ENCODE measurements at places on chromosomes 3 and 15.
A peak's percentile ranks its signal among the peaks of the same experiment; 100 is the strongest.

DNA sequence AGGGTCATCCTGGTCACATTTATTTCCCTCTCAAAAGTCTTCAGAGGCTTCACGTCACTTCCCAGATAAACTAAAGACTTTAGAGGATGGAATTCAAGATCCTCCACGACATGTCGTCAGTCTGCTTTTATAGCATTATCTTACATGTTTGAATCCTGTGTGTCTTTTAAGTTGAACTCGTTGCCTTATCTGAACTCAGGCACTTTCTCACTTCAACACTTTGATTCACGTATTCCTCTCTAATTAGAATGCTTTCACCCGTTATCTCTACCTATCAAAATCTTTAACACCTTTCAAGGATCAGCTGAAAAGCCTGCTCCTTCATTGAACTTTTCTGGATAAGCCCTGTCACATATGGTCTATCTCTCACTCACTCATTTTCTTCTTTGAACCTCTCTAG, 97.1 kb downstream of the MAP2K5 start:
- no peak for DNase-seq

- DNase-seq, result no peak
Observed at GRCh38 chr3:136730595-136731273, 21.4 kb downstream of the STAG1 start.

GRCh38 chr15:71775856-71776255, 34.5 kb upstream of the NR2E3 start:
- DNase-seq, result peak; percentile 62

- no peak for DNase-seq
Observed at GRCh38 chr3:148714521-148714920, 16.8 kb downstream of the AGTR1 start.

- DNase-seq, result no peak
Observed at GRCh38 chr3:187630404-187630803, 39.8 kb downstream of the SST start.

- no peak for DNase-seq
Observed at GRCh38 chr3:135887220-135887619, 78.3 kb upstream of the PPP2R3A start.

- DNase-seq, result peak; percentile 70
Observed at GRCh38 chr3:104885214-104885814, 481.4 kb upstream of the ALCAM start.

- no peak for DNase-seq
Observed at GRCh38 chr3:19155375-19155774, 7.1 kb downstream of the KCNH8 start.

DNA sequence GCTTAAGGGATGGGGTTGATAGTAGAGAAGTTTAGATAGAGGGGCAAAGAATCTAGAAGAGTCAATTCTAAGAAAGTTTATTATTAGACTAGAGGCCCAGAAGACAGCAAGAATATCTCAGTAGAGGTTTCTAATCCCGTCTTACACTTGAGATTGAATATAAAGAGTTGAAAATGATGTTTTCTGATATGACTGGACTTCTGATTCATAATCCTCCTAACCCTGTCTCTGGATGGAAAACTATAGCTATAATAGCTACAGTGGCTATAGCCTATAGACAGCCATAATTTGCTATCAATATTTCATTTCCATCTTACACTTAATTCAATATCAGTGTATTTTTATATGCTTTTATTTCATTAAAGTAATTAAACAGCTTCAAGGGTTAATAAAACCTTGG, 60.0 kb downstream of the GAP43 start:
- no peak for DNase-seq

DNA sequence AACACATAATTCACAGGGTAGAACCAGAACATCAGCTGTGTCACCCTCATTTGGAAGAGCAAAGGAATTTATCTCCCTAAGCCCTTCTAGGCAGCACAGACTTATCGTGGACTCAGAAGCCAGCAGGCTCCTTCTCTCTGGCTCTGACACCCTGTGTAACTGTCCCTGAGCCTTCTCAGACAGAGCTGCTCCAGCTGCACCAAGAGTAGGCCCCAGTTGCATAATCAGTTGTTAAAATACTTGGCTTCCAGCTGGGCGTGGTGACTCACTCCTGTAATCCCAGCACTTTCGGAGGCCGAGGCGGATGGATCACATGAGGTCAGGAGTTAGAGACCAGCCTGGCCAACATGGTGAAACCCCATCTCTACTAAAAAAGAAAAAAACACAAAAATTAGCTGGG, 49.4 kb upstream of the ACVR2B start:
- peak; percentile 57 for DNase-seq

DNA sequence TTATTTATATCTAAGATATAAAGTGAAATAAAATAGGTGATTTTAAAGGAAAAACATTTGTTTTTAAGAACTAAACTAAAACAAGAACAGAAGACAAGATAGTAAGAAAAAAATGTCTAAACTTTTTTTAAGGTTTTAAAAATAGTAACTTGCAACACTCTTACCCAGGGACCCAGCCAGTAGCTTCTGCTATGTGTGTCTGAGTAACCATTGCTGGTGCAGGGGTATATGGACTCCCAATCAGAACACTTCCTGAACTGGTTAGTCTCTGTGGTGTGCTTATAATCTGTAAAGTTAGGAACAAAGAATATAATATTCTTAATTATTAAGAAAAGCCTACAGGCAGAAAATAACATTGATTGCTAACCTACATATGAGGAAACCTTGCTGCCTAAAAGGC, 118.4 kb downstream of the ATP1B3 start:
- no peak for DNase-seq

- no peak for DNase-seq
Observed at GRCh38 chr3:161713731-161714130, 217.1 kb downstream of the OTOL1 start.

- peak; percentile 86 for DNase-seq
Observed at GRCh38 chr3:124263168-124263567, 271.2 kb upstream of the ROPN1 start.

DNA sequence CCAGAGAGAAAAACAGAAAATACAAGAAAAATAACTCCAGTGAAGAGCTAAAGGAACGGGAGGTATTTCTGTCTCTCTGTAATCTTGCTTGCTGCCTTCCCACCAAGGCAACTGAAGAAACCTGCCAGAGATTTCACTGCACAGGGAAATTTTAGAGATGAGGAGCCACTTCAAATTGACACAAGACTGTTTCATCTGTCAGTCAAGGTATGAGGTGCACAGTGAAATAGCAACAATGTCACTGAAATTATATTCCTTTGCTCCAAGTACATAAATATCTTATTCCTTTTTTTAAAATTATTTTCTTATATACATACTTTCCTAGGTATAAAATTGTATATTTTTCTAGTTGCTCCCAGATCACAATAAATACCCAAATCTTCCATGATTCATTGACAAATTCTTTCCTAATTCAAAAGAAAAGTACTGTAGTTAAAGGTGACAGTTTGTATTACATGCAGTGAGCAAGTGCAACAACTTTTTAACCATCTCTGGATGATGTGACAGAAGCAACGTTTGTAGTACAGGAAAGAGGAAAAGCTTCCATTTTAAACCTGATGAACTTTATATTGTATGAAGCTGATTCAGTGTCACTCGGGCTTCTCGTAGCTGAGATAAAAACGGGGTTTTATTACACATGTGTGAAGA, 563.4 kb downstream of the TUSC7 start:
- DNase-seq, result no peak

DNA sequence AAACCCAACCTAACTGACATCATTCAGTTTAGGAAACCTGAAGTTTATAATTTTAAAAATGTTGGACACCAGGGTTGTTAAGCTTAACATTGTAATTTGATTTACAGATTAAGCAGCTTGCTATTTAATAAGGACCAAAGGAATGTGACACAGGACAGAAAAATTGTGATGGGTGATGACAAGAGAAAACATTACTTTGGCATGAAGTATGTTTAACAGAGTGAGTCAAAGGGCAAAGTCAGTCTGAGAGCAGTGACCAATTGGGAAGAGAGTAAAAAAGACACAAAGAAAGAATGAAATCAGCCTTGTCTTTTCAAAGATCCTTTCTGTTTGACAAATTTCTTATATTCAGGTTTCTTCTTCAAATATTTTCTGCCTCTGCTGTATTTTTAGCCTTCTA, 1301.6 kb downstream of the SI start:
- DNase-seq, result peak; percentile 16

DNA sequence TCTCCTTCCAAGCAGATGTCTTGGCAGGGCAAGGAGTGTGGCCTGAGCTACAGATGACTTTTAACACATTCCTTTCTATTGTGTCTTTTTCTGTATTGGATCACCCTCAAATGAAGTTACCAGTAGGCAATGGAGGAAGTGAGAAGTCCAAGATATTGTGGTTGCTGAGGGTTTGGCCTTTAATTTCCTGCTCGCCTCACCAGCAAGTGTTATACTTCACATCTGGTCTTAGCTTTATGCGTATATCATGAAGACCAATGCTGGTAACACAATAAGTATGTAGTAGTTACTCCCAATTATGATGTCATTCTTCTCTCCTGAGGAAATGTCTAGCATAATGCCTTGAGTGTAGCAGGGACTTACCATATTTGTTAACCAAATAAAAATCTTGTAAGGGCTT, 179.9 kb downstream of the ZIC1 start:
- DNase-seq, result peak; percentile 31

GRCh38 chr15:70096215-70097062, 1.3 kb downstream of the TLE3 start:
- peak; percentile 71 for DNase-seq

GRCh38 chr3:78976200-78976599, 791.6 kb downstream of the ROBO1 start:
- DNase-seq, result no peak

- DNase-seq, result no peak
Observed at GRCh38 chr3:89558711-89559110, 451.3 kb downstream of the EPHA3 start.

DNA sequence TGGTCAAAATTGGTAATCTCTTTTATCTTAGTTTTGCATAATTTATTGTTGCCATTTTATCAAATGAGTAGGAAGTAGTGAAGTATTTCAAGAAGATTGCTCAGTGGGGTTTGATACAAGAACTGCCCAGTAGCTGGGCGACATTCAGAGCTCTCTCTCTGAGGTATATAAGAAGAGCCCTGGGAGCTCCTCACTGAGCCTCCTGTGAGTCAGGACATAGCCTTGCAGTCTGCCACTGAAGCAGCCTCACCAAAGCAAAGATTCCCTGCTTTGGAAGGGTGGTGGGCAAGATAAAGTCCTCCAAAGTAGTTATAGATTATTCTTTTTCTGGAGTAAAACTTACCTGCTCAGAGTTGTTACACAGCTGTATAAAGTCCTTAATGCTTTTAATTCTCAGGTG, 26.1 kb downstream of the SKIL start:
- peak; percentile 35 for DNase-seq

DNA sequence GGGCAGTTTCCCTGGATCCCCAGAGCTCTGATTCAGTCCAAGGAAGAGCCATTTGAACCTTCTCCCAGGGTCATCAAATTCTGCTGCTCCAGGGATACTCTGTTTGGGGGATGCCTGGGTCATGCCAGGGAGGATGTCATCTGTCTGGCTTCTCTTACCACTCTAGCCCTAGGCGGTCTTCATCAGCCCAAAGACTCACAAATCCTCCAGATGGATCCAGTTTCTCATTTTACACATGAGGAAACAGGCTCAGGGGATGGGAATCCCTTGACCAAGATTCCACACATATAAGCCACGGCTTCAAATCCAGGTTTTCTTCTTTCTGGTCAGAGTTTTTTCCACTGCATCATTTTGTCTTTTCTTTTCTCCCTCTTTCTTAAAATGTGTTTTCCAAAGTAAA, 36.7 kb downstream of the SLC28A1 start:
- no peak for DNase-seq

DNA sequence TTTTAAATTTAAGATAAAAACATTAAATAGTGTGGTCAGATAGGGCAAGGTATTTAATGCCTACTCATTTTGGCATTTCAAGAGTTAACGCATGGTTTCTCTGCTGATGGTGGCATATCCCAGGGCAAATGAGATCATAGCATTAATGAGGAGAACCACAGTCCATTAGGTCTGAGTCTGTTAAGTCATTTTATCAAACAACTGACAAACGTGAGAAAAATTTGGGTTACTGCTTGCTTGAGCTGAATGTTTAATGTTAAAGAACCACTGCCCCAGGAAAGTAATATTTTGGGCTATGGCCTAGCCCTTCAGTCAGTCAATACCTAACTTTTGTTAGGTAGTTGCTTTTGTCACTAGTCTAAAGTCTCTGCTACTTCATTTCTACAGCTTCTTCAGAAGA, 37.9 kb upstream of the SLC2A2 start:
- no peak for DNase-seq

- DNase-seq, result peak; percentile 39
Observed at GRCh38 chr15:60708684-60709083, 229.7 kb upstream of the ICE2 start.

DNA sequence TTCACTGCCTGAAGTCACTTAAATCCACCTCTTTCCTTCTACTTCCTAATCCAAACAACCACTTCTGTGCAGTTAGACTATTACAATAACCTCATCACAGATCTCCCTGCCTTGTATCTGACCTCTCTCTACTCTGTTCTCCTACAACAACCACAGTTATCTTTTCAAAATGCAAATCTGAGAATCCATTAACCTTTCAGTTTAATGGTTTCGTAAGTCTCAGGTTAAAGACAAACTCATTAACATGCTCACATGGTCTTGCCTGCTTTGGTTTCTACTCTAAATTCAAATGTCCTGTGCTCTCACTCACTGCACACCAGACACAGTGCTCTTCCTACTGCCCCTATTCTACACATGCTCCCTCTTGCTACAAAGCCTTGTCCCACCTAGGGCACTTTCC, 406.5 kb upstream of the THBS1 start:
- no peak for DNase-seq

- peak; percentile 77 for DNase-seq
Observed at GRCh38 chr3:140942221-140943104, 827 bp downstream of the SLC25A36 start.

GRCh38 chr3:26437678-26438077, 184.9 kb upstream of the LRRC3B start:
- peak; percentile 92 for DNase-seq

DNA sequence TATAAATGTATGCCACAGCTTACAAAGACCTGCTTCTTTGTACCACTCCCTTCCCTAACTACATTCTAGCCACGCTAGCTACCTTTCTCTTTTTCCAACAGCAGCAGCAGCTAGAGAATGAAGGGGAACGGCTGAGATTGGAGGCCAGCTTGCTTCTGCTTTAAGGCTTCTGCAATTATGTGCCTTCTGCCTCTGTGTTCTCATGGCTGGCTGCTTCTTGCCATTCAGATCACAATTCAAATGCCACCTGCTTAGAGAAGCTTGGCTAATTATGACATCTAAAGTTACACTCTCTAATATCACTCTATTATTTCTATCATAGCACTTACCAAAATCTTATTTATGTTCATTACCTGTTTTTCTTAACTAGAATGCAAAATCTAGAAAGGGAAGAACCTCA, 95.2 kb downstream of the RYK start:
- DNase-seq, result no peak

GRCh38 chr3:128922804-128923459, 43.5 kb downstream of the ACAD9 start:
- DNase-seq, result no peak

DNA sequence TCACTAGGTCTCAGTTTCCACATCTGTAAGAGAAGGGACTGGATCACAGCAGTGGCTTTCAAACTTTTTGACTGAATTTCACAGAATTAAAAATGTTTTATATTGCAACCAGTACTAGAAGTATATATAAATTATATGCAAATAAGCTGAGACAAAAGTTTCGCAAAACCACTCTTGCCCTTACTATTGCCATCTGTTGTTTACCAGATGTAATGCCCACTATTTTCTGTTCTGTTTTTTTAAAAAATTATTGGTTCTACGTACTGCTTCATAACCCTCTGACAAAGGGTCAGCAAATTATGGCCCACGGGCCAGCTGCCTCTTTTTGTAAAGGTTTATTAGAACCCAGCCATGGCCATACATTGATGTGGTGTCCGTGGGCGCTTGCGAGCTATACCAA, 44.8 kb downstream of the PDIA5 start:
- DNase-seq, result no peak

- DNase-seq, result no peak
Observed at GRCh38 chr15:63593705-63594671, 3.2 kb upstream of the FBXL22 start.

Data from fibroblast of skin of back (primary cell).